Liver (tissue), 10 donors: ENCODE measurements at places on chromosomes 5 and 9.

DNA sequence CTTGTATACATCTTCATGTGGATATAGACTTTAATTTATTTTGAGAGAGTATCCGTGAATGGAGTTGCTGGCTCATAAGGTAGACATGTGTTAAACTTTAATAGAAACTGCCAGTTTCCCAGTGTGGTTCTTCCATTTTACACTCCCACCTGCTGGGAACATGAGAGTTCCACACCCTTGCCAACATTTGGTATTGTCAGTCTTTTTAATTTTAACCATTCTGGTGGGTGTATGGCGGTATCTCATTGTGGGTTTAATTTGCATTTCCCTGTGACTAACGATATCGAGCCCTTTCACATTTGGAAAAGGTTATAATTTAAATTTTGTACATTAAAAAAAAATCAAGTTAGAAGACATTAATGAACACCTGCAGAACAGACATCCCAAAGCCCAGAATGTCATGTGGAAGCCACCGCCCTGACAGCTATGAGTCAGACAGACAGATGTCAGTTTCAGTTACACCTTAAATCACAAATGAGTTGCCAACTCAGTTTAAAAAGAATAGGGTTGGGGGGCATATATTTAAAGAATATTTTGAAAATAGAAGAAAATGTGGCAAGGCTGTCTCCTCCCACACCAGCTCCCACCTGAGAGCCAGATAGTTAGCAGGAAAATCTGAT lies 36.9 kb downstream of the ANKRD33B start:
- peak overlapping the region; percentile 91 for H3K27ac ChIP-seq
- DNase-seq, result no peak
- H3K27me3 ChIP-seq, result no peaks in the 10 kb centered on the region
- no peak overlapping the region for H3K4me3 ChIP-seq

DNA sequence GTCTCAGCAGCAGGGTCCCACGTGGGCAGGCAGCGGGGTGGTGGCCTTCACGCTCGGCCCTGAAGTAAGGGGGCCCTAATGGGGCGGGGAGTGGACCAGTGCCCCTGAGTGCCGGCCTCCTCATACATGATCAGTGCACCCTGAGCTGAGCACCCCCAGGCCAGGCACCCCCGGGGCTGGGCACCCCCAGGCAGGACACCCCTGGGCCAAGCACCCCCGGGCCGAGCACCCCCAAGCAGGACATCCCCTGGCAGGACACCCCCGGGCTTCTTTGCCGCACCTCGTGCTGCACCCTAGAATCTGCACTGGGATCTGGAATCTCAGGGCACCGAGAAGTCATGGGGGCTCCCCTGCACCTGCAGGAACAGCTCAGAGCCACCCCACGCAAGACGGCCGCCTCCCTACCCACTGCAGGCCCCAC lies 51.4 kb downstream of the EXD3 start:
- H3K27me3 ChIP-seq, result no peaks in the 10 kb centered on the region
- no peaks in the 10 kb centered on the region for H3K36me3 ChIP-seq

DNA sequence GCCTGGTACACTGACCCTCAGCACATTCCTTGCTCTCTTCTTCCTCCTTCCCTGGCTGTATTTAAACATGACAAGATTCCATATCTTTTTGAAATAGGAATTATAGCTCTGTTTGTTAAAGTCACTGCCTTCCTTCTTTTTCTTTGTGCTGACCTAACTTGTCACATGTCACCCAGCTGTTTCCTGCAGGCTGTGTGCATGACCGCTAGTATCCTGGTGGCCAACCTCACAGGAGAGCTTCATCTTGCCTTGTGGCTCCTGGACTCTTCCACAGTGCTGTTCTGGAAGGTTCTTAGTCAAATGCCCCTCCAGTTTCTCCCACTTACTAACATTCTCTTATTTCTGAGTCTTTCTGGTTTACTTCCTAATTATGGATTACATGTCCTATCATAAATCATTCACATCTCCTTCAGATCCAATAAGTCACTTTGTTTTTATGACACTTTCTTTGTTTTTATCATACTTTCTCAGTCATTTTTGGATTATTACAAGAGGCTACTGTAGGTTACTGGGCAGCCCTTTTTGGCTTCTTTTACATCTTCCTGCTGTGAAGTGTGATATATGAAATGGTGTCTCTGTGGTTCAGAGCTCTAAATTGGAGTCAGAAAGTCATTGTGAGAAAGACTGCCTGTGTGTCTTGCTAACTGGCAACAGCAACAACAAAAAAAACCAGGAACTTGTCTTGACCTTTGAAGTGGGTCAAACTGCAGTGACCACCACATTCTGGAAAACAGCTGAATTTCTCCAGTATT lies 463.6 kb upstream of the DAP start:
- DNase-seq, result no peak
- H3K27me3 ChIP-seq, result no peaks in the 10 kb centered on the region
- H3K27ac ChIP-seq, result no peak overlapping the region

- no peaks in the 10 kb centered on the region for H3K27me3 ChIP-seq
- no peak for DNase-seq
- no peak overlapping the region for H3K27ac ChIP-seq
- H3K4me3 ChIP-seq, result no peak overlapping the region
- no peaks in the 10 kb centered on the region for H3K36me3 ChIP-seq
- H3K4me1 ChIP-seq, result no peaks in the 10 kb centered on the region
Observed at GRCh38 chr5:33758737-33759136, 133.1 kb downstream of the ADAMTS12 start.

GRCh38 chr9:108861464-108861863 lies 602 bp upstream of the ACTL7A start:
- H3K4me3 ChIP-seq, result no peak overlapping the region
- H3K27ac ChIP-seq, result no peak overlapping the region
- no peaks in the 10 kb centered on the region for H3K4me1 ChIP-seq
- H3K27me3 ChIP-seq, result no peaks in the 10 kb centered on the region
